ENCODE measurements at places on chromosomes 5 and 9.

- no peak for DNase-seq
These were observed 234.6 kb downstream of the CACNA1B start for GRCh38 chr9:138112090-138112748.

DNA sequence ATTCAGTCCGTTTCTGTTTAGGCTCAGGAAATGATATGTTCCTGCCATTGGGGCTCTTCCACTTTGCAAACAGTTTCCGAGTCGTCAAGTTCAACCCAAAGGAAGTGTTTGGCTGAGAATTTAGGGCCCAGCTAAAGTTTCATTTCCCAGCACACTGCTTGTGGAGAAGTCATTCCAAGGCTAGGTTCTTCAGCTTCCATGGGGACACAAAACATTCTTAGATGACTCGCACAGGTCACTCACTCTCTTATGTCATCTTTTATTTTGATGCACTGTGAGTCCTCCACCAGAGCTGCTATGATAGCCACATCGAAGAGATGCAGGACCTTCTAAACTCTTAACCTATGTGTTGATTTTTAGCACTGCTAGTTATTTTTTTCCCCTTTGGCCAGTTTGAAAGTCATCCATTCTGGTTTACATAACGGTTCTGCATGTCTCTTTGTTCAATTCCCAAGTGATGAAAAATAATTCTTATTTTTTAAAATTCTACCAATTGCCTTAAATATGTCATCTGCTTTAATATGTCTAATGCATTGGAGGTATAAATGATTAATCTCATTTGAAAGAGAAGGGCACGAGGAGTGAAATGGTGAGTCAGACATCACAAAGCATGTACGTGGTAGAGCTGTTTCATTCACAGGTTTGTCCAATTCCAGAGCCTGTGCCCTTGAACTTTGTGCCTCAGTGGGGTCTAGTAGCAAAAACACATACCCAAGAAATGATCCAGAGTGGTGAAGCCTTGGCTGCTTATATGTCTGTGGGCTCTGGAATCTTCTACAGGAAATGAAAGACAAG is 84.3 kb downstream of the ZNF462 start:
- DNase-seq: no peak

DNA sequence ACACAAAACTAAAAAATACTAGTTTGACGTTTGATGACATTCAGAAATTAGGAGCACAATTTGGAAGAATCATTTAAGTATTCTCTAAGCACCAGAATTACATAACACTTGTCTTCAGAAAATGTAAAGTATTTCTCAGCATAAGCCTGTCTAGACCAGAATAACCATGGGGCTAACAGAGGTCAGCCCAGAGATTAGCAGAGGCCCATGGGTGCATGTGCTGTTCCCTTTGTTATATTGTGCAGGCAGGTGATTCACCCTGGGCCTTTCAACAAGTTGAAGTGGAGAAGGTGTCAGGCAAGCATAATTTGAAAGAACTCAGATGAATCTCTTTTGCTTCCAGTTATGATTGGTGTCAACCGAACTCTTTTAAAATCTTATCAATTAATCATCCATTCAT is 227.9 kb downstream of the LURAP1L start:
- DNase-seq: no peak

DNA sequence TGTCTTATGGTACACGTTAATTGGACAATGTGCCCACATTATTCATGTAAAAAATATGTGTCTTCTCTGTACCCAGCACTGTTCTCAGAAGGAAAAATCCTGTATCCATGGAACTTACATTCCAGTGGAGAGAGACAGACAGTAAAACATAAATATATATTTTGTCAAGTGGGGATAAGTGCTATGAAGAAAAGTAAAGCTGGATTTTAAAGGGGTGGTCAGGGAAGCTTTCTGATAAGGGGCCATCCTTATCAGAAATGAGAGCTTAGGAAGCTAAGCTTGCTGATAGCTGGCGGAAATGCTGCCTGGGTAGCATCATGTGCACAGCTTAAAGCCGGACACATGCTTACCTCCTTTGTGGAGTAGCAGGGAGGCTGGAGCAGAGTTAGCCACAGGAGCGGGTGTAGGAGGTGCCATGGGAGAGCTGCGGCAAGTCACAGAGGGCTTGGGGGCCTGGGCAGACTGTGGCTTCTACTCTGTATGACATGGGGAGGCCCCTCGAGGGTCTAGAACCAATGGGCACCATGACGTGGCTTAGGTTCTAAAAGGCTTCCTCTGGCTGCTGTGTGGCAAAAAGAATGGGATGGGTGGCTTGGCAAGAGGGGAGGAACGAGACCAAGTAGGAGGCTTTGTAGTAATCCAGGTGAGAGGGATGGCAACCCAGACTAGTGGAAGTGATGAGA is 141.7 kb downstream of the FGF1 start:
- no peak for DNase-seq

DNA sequence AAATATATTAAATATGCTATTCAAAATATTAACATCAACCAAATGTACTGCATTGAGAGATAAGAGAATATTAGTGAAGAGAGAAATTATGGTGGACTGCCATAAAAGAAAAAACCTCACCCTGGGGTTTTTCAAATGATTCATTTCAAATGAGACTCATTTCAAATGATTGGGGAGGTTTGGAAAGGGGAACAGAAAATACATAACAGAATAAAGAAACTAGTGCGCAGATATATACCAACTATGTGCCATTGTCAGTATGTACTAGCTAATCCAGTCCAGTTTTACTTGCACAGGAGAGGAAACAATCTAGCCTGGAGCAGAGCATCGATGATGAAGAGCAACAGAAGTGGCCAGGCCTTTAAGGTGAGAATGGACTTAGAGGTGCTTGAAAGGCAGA is 651.6 kb upstream of the RORB start:
- no peak for DNase-seq

DNA sequence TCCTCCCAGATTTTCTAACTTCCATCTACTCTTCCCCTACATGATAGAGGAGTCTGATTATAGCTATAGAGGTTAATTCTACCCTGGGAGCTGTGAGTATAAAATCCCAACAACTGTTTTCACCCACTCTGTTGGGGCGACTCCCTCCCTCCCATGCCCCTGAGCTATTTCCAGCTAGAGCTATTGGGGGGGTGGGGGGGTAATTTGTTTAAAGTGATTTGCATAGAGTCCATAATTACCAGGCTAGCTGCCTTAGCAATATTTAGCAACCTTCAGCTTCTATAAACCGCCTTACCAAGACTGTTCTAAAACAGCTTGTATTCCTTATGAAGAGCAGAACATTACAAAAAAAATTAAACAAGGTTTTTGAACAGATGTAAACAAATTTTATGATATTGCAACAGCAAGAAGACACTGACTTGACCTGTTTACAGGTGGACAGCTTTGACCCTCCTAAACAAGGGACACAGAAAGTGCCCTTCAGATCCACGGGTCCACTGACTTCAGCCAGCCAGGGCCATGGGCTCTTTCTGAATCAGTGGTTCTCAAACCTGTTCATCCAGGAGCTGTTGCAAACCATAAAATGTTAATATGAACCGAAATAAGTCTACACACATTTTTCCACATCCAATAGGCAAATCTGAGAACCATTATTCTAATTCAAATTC is 98.2 kb downstream of the OTULIN start:
- no peak for DNase-seq

GRCh38 chr5:53446908-53447307 is 33.5 kb upstream of the FST start:
- DNase-seq: no peak

DNA sequence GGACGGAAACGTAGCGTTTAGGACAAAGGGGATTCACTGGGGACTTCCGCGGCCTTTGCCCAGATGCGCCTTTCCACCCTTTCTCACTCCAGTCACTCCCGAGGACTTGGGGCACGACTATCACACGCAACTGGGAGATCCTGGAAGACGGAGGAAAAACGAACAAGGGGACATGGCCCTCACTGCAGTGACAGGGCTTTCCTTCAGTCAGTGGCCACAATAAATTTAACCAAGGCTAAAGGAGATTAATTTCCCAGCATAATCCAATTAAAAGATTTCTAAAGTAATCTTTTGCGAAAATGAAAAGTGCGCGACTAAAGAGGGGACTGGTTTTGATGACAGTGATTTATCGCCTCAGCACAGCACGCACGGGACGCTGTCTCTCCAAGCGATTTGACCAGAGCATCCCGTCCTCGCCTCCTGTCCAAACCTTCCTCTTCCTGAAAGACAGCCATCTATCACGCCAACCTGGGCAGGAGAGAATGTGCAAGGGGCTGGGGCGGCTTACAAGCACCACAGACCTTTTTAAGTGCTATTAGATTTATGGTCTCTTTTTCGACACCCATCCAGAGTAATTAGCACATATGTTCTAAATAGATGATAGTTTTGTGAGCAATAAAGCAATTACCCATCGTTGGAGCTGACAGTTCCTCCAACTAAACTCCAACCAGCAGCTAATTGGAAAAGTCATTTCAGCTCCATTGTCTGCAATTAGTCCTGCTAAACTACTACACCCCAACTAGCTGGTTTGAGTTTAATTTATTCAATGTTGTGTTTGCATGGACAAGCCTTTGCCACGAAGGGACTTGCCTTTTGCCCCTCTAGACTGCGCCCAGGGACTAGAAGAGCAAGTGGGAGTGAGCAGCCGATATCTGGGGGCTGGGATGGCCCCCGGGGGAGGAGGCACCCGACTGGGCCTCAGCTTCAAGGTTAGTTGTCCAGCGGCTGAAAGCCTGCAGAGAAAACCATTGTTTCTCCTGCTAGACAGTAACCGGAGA is 7.4 kb downstream of the NR2F1-AS1 start:
- DNase-seq: no peak

DNA sequence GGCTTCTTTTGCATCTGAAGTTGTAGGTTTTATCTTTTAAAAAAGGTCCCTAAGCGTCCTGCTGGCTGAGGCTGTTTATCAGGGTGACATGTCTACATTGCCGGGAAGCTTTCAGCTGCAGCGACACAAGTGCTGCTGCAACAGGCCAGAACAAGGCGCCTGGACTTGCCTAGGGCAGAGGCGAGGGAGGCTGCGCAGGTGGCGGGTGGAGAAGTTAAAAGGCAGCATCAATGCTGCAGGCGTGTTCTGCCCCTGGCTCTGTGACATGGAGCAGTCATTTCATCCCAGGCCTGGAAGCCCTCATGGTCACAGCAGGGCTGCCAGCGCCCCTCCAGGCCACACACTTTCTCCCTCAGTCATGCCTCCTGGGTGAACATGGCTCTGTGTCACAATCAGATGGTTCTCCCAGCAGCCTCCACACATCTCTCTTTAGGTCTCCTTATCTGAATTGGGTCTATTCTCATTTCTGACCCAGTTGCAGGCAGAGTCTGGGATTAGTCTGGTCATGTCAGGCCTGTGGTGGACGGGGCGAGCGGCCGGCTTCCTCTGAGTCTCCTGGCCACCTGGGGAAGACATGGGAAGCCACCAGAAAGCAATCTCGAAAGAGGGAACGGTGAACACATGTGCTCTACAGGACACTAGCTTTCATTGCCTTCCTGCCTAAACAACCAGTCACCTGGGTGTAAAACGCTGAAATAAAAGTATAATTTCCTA is 41.3 kb downstream of the IRX2 start:
- DNase-seq: no peak

DNA sequence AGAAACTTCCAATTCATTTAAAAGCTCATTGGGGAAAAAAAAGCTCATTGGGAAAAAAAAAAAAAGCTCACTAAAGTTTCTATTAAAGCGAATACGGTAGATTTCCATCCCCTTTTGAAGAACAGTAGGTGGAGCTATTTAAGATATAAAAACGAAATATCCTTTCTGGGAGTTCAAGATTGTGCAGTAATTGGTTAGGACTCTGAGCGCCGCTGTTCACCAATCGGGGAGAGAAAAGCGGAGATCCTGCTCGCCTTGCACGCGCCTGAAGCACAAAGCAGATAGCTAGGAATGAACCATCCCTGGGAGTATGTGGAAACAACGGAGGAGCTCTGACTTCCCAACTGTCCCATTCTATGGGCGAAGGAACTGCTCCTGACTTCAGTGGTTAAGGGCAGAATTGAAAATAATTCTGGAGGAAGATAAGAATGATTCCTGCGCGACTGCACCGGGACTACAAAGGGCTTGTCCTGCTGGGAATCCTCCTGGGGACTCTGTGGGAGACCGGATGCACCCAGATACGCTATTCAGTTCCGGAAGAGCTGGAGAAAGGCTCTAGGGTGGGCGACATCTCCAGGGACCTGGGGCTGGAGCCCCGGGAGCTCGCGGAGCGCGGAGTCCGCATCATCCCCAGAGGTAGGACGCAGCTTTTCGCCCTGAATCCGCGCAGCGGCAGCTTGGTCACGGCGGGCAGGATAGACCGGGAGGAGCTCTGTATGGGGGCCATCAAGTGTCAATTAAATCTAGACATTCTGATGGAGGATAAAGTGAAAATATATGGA is at the start of gene PCDHGA12:
Gene PCDHGA12, plus strand, starts transcription at position 176 of the 782 bp plus-strand sequence. Its CDS starts 253 bp downstream, at position 429.
- DNase-seq: no peak

- no peak for DNase-seq
These were observed at the start of gene CCNO for GRCh38 chr5:55232985-55233928. TSS of gene CCNO (minus strand) at chr5:55233608. CDS start at chr5:55233523, 85 bp downstream.

- DNase-seq: no peak
These were observed 32.0 kb downstream of the PAM start for GRCh38 chr5:102787134-102787533.

GRCh38 chr5:68504306-68504705 is 288.8 kb downstream of the PIK3R1 start:
- DNase-seq: no peak

GRCh38 chr5:128083811-128084227 is 253 bp downstream of the SLC12A2 start:
- DNase-seq: no peak

DNA sequence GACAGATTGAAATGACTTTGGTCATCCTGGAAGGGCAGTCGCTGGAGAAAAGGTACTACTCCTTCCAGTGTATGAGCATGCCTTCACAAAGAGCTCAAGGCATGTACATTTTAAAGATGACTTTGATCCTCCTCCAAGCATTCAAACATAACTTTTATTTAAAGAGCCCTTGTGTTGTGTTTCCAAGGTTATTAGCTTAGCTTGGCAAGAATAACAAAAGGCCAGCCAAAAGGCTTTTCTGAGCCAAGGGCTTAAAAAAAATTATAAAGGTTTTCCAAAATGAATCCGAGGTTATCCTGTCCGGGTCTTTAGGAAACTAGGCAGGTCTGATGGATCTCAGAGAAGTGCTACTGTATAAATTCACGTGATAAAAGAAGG is 71.0 kb upstream of the PLPP6 start:
- DNase-seq: no peak

- DNase-seq: no peak
These were observed 744 bp downstream of the OTULIN start for GRCh38 chr5:14665101-14665822.

- DNase-seq: no peak
These were observed 133.1 kb downstream of the GABBR2 start for GRCh38 chr9:98575379-98576346.

Data from stimulated activated CD8-positive, alpha-beta memory T cell treated with anti-CD3 and anti-CD28 coated beads, Interleukin-4, amount 100 ng/mL, for 4 hours (primary cell).